ENCODE measurements at places on chromosomes 6 and 20.

- no peak for DNase-seq
Measured at GRCh38 chr6:113995634-113996033, 24.7 kb upstream of the HDAC2 start.

GRCh38 chr6:47654255-47654654 lies 44.1 kb upstream of the ADGRF4 start:
- DNase-seq = no peak

DNA sequence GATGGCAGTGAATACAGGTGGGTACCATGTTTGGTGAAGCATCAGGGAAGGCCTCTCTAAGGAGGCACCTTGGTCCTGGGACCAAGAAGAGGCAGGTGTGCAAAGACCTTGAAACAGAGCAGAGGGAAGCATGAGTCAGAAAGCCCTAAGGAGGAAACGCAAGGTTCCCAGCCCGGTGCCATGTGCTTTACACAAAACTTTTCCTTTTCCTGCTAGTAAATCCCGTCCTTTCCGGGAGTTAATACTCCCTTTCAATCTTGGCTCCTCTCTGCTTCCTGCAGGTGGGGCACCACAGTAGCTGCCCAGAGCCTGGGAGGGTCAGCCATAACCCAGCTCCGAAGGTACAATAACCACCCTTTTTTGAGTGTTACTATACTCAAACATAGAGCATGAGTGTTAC lies 19.4 kb upstream of the SLC23A2 start:
- no peak for DNase-seq

DNA sequence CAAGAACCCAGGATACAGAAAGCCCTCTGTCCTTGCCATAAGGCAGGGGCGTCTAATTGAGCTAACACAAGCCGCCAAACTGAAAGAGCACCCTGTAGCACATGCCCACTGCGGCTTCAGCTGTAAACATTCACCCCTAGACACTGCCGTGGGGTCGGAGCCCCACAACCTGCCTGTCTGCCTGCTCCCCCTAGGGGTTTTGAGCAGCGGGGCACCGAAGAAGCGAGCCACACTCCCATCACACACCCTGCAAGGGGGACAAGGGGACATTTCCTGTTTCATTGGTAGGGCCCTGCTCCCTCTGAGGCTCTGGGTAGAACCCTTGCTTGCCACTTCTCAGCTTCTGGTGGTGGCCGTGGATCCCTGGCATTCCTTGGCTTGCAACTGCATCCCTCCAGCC lies 45.2 kb upstream of the BCLAF1 start:
- no peak for DNase-seq

DNA sequence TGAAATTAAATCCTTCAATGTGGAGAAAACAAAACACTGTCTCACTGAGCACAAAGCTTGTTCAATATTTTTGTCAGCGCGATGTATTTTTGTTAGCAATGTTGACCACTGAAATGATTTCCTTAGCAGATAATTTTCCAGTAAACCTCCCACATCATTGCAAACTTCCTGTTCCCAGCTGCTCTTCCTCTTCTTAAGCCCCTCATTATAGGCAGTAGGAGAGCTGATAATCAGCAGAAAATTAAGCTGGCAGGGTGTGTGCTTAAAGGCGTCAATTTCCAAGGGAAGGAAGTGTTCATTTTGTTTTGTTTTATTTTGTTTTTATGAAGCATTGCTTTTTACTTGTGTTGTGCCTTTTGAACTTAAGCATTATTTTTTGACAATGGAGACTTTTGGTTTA lies 29.1 kb upstream of the TMEM14A start:
- DNase-seq = no peak

GRCh38 chr6:127914240-127914639 lies 13.4 kb upstream of the THEMIS start:
- no peak for DNase-seq

DNA sequence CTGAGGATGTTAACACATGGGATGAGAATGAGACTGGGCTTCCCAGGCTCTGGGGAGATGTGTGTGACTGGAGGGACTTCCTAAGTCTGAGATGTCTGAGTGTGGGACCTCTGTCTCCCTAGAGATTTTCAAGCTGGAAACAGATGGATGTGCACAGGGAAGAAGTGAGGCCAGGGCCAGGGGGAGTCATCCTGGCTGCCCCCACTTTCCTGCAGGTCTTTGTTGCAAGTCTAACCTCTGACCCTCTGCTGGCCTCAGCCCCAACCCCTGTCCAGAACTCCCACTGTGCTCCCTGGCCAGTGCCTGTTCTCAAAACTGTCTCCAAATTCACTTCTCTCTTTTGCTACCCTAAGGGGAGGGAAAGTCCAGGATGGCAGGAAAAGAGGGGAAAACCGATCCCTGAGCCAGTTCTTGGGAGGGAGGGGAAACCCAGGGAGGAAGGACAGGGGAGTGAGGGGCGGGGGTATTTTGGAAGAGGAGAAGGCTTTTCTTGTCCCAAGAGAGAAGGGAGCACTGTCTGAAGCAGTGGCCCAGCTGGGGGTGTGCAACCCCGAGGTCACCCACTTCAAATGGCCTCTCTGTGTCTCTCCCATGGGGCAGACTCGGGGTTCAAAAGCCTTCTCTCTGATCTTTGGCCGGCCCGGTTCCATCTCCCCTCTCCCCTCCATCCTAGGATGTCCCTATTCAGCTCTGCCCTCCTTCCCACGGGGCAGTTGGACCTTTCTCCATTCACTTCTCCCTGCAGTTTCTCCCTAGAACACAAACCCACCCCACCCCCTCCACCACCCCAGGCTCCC lies 3.1 kb downstream of the PPP1R18 start:
- DNase-seq = no peak

- DNase-seq = no peak
Measured at GRCh38 chr20:4454111-4454510, 267.6 kb upstream of the PRND start.

GRCh38 chr6:126199466-126199865 lies 140.4 kb upstream of the CENPW start:
- no peak for DNase-seq

- DNase-seq = no peak
Measured at GRCh38 chr6:74070711-74071110, 374.7 kb downstream of the CD109 start.

DNA sequence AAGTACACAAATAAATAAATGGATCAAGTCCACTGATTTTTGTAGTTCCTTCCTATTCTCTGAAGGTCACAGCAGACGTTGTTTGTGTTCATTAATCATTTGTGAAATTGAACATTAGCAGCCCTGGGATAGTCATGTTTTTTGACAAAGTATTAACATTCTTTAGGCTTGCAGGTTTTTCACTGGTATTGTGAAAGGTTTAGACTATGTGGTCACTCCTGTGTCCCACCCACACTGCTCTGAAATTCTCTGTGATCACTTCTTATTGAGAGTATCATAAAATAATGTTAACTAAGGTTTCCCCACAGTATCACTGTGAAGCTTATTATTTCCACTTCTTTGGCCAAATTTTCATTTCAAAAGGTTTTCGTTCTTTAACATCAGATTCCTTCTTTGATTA lies 3.5 kb downstream of the FAM83B start:
- DNase-seq = no peak

DNA sequence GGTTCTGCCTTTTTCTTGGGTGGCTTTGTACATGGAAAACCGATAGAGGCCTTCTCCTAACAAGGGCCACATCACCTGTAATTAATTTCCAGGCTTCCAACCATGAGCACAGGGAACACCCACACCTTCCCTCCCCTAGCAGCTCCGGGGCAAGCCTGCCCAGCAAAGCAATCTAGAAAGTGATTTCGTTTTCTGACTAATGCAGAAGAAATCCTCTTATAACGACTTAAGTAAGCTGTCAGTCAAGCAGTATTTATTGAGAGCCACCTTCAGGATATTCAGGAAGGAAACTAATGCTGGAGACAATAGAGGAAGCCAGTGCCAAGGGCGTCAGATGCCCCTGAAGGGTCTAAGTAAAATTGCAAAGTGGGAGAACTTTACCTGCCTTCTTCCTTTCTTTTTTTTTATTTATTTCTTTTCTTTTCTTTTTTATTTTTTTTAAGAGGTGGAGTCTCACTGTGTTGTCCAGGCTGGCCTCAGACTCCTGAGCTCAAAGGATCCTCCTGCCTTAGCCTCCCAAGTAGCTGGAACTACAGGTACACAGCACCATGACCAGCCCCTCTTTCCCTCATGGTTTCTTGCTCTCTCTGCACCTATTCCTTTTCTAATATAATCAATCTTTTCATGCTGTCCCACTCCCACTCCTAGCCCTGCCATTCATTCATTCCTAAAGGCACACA lies 67.5 kb upstream of the MBOAT1 start:
- no peak for DNase-seq

- DNase-seq = no peak
Measured at GRCh38 chr6:41302638-41303037, 16.2 kb upstream of the TREM1 start.

DNA sequence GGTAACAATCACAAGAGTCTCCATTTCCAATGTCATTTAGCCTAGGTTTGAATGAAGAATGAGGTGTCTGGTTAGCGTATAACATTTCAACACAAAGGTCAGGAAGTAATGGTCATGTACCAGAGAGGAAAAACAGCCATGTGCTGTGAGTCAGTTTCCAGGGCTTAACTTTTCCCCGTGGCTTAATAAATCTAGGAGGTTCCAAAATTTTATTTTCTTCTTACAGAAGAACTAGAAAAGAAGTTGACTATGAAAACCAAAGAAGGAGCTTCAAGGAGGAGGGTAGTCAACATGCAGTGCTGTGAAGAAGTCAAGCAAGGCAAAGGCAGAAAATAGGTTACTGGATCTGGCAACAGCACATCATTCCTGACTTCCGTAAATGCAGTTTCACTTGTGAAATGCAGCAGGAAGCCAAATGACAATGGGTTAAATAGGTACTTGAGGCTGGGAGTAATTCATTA lies 8.4 kb upstream of the GABRR2 start:
- DNase-seq = no peak

- no peak for DNase-seq
Measured at GRCh38 chr20:49785852-49786175, 26.8 kb upstream of the SLC9A8 start.

DNA sequence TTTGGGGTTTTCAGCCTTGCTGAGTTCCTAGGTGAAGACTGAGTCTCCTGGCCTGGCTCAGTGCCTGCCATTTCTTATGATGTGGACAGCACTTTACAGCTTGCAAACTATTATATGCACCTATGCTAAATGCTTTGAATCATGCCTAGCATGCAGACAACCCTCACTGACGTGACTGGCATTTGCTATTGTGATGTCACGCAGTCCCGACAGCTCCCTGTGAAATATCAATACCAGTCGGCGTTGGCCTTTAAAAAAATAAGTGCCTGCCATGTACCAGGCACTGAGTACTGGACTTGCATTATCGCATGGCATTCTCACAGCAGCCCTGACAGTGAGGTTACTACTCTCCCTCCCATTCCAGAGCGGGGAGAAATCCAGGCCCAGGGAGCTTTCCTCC lies 35.5 kb downstream of the UQCC2 start:
- no peak for DNase-seq

- DNase-seq = no peak
Measured at GRCh38 chr6:81373414-81373813, 379.1 kb downstream of the TENT5A start.

GRCh38 chr20:63090682-63091571 lies 84.2 kb upstream of the BHLHE23 start:
- DNase-seq = no peak

- no peak for DNase-seq
Measured at GRCh38 chr20:8809107-8809953, 259.6 kb upstream of the PLCB4 start.

GRCh38 chr6:51459958-51460357 lies 627.5 kb downstream of the PKHD1 start:
- no peak for DNase-seq
